ENCODE measurements at places on chromosomes 1 and 21.

GRCh38 chr1:167430849-167431242, 87.5 kb downstream of the CD247 start:
- DNase-seq = no peak

DNA sequence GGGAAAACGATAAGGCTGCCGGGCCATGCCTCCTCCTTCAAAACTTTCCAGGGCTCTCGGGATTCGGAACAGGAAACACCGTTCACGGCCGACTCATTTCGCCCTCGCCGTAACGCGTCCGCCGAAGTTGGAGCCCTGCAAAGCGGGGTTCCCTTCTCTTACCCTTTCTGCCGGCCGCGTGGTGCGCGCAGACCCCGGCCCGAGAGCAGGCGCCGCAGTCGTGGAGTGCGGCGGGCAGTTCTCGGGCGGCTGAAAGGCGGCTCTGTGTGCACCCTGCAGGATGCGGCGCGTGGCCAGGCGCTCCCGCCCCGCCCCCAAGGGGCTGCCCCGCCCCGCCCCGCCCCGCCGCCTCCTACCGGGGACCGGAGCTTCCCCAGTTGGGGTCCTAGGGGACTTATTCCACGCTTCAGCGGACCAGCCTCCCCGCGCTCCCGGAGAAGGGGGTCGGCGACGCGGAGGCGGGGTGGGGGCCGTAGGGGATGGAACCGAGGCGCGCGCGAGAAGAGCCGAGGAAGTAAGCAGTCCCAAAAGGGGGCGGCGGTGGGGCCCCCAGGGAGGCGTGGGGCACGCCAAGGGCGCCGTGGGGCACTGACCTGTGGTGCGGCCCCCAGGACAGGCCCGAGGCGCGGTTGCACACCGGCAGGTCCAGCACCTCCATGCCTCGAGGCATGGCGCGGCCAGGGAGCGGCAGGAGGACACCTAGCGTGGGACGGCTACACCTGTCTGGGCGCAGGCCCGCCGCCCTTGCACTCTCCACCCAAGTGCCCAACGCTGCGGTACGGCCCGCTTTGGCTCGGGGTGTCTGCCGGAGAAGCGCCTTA, at the start of gene MCOLN2:
TSS of gene MCOLN2 (minus strand) at position 268 of the 821 bp plus-strand sequence. CDS start at position 27, 241 bp downstream.
- DNase-seq = peak; percentile 21

DNA sequence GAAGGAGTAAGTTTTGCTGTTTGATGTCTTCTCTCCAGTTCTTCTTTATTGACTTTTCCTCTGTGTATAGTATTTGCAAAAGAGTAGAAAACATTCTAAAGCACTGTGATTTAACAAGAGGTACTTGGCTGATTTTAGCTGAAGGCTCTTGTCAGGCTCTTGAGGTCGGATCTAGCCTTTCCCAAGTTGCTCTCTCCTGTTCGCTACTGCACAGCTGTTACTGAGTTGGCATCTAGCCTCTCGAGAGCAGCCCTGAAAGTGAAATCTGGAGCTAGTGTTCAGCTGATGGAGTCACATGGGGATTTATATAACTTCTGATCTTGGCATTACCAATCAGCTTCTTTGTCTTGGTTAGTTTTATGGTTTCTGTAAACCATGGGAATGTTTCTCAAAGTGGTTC, 193.1 kb downstream of the RYR2 start:
- DNase-seq = no peak

- peak; percentile 86 for DNase-seq
Measured at GRCh38 chr1:56525489-56526041, 53.8 kb downstream of the PLPP3 start.

- no peak for DNase-seq
Measured at GRCh38 chr21:39288987-39289386, 24.4 kb downstream of the BRWD1 start.

- DNase-seq = no peak
Measured at GRCh38 chr1:38217316-38217715, 170.7 kb upstream of the POU3F1 start.

DNA sequence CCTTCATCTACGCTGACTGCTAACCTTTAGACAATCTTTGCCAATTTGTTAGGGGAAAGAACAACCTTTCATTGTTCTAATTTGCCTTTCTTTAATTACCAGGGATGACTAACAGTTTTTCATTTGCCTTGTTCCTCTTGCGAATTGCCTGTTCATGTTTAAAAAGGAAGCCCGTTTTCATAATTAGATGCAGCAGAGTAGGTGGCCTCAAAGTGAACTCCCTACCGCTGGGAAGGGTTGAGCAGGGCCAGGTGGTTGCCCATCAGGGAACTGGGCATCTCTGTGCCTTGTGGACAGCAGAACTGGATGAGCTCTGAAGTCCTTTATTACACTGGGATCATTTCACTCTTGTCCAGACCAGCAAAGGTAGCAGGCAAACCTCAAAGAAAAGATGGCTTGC, 59.0 kb downstream of the HIVEP3 start:
- no peak for DNase-seq

DNA sequence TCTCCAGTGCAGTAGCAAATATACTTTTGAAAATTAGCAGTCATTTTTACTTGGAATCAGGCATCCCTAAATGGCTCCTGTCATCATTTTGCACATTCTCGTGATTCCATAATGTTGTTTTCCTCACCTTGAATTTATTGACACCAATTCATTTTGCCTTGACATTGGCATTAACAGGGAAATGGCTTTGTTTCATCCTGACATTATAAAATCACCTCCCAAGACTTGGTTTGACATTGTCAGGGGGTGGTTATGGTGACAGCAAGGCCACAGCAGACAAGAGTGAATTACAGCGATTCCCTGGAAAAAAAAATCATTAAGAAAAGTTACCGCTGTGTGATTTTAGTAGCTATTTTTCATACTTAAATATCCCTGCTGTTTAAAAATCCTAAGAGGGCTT, 327.0 kb downstream of the NTNG1 start:
- DNase-seq = no peak

DNA sequence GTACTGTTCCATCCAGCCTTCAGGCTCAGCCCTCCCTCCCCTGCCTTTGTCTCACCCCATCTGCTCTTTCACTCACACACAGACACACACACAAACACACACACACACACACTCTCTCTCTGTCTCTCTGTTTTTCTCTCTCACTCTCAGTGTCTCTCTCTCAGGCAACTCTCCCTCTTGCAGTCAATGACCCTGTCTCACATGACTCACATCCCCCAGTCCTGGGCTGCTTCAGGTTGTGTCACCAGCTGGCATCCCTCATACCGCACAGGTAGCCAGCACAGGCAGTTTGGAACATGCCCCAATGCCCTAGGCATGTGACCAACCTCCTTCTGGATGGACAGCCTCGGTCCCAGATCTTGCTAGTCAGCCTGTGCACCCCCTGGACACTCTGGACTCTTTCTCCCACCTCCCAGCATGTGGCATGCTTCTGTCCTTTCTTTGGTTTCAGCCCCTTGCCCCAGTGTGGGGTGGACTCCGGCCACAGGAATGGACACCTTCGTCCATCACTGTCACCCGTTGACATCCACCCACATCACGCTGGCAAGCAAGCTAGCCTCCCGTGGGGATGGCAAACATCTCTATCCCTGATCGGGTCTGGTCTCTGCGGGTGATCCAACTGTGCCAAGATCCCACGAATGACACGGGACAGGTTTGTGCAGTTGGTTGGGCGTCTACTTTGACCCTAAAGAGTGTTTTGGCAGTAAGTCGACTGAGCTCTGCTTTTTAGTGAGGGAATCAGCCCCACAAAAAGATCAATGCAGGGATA, 23.4 kb upstream of the FCGR2A start:
- no peak for DNase-seq

GRCh38 chr1:247409869-247410544, 6.0 kb upstream of the NLRP3 start:
- no peak for DNase-seq

- no peak for DNase-seq
Measured at GRCh38 chr1:228527596-228527995, 40.4 kb downstream of the RNF187 start.

- DNase-seq = no peak
Measured at GRCh38 chr1:64844175-64844574, 99.3 kb downstream of the RAVER2 start.

GRCh38 chr1:28680151-28680550, 11.6 kb downstream of the GMEB1 start:
- DNase-seq = no peak

GRCh38 chr1:169148472-169149252, 42.2 kb downstream of the ATP1B1 start:
- no peak for DNase-seq

GRCh38 chr1:56644919-56645676, at the start of gene PRKAA2:
PRKAA2 (plus strand) TSS chr1:56645314; CDS start chr1:56645388, 74 bp downstream.
- DNase-seq = no peak

DNA sequence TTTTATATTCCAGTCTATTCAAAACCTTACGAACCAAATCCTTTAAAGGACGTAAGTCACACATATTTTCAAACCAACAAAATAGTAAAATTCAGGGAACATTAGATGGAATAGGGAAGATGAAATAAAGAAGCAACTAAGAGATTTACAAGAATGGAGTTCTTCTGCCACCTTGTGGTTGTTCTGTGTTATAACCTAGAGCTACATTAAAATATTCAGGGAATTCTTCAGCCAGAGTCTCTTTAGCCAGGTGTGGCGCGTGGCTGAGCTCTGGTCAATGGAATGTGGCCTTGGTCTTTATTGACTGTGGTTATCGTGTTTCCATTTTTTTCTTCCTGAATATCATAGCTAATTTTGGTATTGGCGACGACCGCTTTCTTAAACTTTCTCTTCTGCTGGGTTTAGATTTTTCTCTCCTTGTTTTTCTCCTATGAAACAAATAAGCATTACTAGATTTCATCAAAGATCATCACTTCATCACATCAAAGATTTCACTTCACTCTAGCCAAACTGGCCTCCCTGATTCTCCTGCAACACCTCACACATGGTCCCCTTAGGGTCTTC, 221.3 kb downstream of the MRPL39 start:
- DNase-seq = peak; percentile 62

All from NB4 (cell line).